B cell (primary cell): ENCODE measurements at places on chromosomes 2 and 18.
A peak's percentile ranks its signal among the peaks of the same experiment; 100 is the strongest.

GRCh38 chr2:169897834-169898233 is 70.6 kb downstream of the UBR3 start:
- no peak for DNase-seq

GRCh38 chr2:145739681-145740080 is 1219.8 kb upstream of the ZEB2 start:
- DNase-seq, result no peak

- no peak for DNase-seq
Measured at GRCh38 chr18:62875323-62875722, 160.0 kb downstream of the PHLPP1 start.

DNA sequence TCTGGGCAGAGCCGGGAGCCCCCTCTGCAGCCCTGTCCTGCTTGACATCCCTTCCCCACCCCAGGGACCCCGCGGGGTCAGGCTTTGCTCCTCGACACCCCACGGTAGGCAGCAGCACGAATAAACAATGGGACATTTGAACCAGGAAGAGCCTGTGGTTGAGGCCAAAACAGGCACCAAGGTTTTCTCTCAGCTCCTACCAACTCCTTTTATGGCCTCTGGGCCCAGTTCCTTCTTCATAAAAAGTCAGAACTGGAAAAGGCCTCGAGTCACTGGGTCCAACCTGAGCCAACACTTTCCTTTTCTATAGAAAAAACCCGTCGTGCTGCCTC is 20.6 kb downstream of the TEX44 start:
- DNase-seq, result no peak

DNA sequence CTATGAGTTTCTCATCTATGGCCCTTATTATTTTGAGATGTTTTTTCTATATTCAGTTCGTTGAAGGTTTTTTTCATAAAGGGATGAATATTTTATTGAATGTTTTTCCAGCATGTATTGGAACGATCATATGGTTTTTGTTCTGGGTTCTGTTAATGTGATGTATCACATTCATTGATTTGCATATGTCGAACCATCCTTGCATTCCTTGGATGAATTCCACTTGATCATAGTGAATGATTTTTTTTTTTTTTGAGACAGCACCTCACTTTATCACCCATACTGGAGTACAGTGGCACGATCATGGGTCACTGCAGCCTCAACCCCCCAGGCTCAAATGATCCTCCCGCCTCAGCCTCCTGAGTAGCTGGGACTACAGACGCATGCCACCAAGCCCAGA is 5.5 kb upstream of the NEMP2 start:
- DNase-seq, result no peak

- DNase-seq, result no peak
Measured at GRCh38 chr18:3444954-3445353, 5.0 kb upstream of the TGIF1 start.

DNA sequence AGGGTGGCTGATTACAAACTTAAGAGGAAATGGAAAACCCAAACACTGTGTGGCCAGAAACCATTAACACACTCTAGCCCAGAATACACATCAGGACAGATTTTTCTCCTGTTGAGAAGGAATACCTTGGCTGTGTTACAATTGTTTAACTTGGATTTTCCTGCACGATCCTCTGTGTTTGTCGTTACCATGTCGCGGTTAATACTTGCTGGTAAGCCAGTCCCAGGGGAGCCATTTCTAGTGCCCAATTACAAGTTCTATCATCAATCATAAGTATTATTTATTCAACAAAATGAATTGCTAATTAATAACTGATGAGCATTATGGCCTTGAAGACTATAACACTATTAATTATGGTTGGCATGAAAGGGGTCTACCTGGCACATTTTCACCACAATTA is 146.8 kb downstream of the LNPK start:
- no peak for DNase-seq

GRCh38 chr2:79065201-79065600 is 22.6 kb downstream of the REG1B start:
- DNase-seq, result no peak

- DNase-seq, result no peak
Measured at GRCh38 chr2:54855434-54855833, 132.0 kb downstream of the EML6 start.

- peak; percentile 58 for DNase-seq
Measured at GRCh38 chr2:110678457-110679336, 834 bp upstream of the BUB1 start.

- DNase-seq, result no peak
Measured at GRCh38 chr18:63298400-63299365, 20.9 kb downstream of the BCL2 start.

- DNase-seq, result no peak
Measured at GRCh38 chr2:159427048-159427447, 140.5 kb upstream of the WDSUB1 start.

GRCh38 chr2:179691235-179691634 is 170.2 kb downstream of the ZNF385B start:
- DNase-seq, result no peak

- no peak for DNase-seq
Measured at GRCh38 chr2:166042768-166043390, 84.9 kb downstream of the SCN1A start.

DNA sequence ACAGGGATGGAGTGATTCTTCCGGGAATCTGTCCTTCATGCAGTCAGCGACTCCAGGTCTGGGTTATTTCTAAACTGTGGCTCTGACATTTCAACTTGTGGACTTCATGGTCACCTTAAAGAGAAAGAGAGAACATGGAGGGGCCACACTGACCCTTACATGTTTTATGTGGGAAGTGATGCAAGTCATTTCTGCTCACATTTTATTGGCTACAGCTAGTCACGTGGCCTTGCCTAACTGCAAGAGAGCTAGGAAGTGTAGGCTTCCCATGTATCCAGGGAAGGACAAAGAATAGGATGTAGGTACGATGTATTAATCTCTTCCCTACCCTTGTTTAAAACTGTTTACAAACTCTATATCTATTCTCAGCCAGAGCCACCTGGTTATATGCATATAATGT is 30.3 kb upstream of the AFTPH start:
- no peak for DNase-seq

GRCh38 chr2:240581811-240582210 is 4.7 kb upstream of the CAPN10 start:
- no peak for DNase-seq

DNA sequence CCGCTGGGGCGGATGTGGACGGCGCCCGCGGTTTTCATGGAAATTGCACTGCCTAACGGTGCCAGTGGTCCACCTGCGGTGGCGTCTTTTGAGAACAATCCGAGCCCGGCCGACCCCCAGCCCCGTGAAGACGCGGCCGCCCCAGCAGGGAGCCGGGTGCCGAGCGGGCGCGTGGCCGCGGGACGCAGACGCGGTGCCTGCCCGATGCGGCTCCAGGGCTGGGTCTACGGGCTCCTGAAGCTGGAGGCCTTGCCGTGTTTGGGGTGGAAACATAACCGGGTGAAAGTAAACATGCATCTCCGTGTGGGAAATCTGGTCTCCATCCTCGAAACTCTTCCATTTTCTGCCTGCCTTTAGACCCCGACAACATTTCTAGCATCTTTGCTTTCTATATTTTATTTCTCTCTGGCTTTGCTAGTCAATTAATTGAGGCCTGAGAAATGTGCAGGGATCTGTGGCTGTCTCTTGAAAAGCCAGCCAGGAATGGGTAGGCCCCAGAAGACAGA is 572 bp downstream of the INPP4A start:
- DNase-seq, result no peak

DNA sequence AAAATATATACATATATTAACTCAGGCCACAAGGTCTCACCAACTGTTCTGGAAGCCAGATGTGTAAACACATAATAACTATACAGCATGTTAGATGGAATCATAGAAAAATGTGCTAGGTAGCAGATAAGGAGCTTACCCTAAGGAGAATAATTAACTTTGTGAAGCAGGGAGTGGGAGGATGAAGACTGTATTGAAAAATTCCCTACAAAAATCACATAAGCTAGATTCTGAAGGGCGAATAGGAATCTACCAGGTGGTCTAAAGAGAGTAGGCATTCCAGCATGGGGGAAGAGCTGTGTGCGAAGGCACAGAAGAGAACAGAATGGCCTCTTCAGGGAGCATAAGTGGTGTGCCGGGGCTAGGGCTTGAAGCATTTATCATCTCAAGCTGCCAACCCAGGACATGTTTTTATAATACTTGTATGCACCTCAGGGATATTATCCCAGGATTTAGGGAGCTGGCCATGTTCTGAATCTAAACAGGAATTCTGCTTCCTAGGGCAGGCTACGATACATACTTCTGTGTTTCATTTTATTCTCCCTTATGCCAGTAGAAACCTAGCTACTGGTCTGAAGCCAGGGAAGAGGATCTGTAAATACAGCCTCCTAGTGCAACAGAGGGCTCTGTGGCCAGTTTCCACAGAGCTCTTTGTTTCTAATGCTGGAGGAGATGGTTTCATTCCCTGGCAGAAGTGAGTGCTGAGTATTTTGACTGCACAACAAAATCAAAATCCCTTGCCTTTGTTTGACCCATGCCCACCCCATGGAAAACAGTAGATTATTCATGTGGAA is 56.7 kb downstream of the NEMP2 start:
- DNase-seq, result no peak
